ENCODE measurements at places on chromosomes 1 and 21.

DNA sequence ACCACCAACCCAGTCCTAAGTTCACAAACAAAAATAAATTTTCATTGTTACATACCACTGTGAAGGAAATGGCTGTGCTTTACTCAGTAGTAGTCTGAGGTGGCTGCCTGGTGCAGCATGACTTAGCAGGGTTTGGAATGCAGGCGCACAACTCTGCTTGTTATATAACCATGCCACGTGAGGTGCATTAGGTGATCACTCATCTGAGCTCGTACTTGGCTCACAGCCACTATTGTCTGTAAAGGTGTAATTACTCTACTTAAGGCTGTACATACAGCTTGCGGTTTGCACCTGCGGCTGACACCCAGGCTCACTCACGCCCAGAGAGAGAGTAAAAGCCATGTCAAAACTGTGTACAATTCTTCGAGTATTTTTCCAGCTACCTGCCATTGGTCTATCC is 599.4 kb downstream of the LTN1 start:
- DNase-seq: no peak
- H3K4me1 ChIP-seq: no peaks in the 10 kb centered on the region
- H3K4me3 ChIP-seq: no peak overlapping the region

GRCh38 chr1:242089911-242090310 is 91.0 kb upstream of the MAP1LC3C start:
- no peaks in the 10 kb centered on the region for H3K27me3 ChIP-seq
- no peak overlapping the region for H3K4me3 ChIP-seq

DNA sequence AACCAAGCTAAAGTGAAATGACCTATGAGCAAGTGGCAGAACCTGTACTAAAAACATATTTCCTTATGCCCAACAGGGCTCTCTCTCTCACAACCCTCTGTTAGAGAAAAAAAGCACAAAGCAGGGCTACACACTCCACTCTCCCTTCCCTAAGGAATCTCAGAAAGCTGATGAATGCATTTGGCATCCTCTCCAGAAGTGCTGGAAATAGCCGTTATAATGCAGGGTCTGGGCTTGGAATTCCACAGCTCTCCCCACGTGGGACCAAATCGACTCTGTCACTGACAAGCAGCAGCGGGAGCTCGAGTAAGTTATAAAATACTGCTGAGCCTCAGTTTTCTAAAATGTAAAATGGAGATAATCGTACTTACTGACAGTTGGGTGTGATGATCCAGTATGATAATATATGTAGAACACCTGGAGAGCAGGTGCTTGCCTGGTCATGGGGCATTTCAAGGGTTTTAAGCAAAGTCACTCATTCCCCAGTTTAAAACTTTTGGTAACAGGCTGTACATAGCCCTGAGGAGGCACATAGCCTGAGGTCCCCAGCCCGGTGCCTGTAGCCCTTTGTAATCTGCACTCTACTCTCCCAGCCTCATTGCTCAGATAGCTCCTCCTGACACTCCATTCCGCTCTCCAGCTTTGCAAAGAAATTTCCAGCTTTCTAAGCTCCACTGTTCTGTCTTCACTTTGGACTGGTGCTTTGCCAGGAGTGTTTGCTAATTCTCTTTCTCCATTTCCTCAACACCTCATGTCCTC is 175.6 kb upstream of the DAB1 start:
- DNase-seq: no peak
- no peak overlapping the region for H3K27ac ChIP-seq
- H3K4me1 ChIP-seq: peaks cover 15% of the 10 kb centered on the region

DNA sequence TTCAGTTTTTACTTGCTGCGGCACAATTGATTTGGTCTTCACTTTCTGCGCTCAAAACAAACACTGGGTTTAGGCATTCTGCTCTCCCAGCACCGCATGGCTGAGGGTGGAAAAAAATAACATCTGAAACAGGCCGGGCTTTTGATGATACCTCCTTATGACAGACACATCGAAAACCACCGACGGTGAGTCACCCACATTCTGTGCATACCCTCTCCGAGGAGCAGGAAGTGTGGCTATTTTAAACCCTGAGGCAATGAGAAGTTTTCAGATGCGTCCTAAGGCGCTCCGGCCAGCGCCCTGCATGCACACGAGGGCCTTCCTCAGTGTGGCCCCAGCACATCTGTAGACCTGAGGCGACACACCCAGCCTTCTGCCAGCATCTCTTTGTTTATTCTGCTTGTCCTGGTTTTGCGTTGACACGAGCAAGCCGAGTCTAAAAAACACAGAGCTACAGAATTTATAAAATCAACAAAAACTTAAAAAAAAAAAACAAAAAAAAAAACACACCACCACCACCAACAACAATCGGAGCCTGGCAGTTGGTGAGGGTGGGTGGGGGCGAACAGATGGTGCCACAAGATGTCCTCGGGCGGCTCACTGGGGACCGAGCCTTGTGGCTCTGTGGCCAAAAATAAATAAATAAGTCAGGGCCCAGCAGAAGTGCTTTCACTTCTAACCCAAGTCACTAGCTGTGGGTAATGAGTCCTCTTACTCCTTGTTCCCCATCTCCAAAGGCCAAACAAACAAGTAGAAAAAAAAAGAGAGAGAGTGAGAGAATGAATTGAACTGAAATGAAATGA is 162.6 kb upstream of the IRF2BP2 start:
- H3K4me3 ChIP-seq: no peak overlapping the region
- H3K27ac ChIP-seq: peak overlapping the region; percentile 78
- peak; percentile 86 for DNase-seq
- peaks cover 16% of the 10 kb centered on the region for H3K4me1 ChIP-seq
